ENCODE measurements at places on chromosomes 16 and 17.
A peak's percentile ranks its signal among the peaks of the same experiment; 100 is the strongest.

DNA sequence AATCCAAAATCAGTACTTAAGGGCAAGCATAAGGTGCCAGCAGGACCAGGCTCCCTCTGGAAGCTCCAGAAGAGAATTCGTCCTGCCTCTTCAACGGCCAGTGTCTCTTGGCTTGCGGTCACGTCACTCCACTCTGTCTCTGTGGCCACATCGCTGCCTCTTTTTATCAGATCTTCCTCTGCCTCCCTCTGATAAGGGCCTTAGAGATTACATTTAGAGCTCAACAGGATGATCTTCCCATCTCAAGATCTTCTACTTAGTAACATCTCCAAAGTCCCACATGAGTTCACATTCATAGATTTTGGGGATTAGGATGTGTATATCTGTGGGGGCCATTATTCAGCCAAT, 16.9 kb downstream of the MPG start:
- no peak for DNase-seq

DNA sequence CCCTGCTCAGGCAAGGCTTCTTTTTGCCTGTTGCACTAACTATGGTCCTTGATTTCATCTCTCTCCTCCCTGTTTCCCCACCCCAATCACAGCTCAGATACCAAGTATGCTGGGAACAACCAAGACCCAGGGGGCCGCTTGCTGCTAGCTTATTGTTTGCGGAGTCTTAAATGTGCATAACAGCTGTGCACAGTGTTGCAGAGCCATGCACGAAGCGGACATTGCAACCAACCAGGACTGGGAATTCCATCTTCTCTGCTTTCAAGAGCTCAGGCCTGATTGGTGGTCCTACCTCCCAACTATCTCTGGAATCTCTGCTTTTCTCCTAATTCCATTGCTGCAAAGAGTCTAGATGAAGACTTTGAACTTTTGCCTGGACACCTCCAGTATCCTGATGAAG, 281.3 kb upstream of the TNRC6C start:
- DNase-seq: no peak

DNA sequence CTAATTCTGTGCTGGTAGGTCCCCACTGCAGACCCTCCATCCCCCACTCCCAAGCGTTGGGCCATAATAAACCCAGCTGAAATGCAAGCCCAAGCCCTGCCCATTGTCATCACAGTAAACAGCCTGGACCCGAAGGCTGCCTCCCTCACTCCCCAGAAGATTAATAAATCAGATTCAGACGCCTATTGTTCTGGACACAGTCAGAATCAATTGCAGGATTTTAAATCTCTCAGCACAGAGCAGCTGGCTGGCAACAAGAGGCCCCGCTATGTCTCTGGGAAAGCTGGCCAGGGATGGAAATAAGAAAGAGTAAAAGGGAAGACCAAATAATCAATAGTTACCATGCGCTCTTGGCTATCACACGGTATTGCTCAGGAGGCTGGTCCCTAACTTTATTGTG, 93.9 kb downstream of the C17orf67 start:
- no peak for DNase-seq

DNA sequence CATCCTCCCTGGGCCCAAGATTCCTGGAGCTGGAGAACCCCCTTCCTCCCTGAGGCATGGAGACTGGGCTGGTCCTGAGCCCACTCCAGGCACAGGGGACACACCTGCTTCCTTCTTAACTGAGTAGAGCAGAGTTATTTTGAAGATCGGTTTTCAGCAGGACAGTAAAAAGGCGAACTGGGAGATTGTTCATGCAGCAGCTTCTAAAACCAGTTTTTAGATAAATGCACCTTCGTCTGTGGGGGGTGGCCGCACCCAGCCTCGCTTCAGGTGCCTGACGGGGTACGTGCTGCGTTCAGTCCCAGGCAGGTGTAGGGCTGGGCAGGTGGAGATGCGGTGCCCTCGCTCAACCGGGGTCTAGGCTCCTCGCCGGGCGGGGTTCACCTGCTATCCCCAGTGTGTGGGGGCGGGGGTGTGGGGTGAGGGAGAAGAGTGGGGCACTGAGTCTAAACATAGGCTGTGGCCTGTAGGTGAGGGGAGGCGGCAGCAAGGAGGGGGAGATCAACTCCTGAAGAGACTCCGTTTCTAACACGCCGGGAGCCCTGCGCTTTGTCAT, 69.5 kb downstream of the JPH3 start:
- DNase-seq: no peak

- peak; percentile 54 for DNase-seq
Observed at GRCh38 chr16:726438-727290, at the start of the genes CCDC78 and HAGHL. CCDC78 (minus strand) TSS chr16:726443; CDS start chr16:726367, 76 bp downstream. HAGHL (plus strand) TSS chr16:727106; CDS start chr16:727510, 404 bp downstream.

DNA sequence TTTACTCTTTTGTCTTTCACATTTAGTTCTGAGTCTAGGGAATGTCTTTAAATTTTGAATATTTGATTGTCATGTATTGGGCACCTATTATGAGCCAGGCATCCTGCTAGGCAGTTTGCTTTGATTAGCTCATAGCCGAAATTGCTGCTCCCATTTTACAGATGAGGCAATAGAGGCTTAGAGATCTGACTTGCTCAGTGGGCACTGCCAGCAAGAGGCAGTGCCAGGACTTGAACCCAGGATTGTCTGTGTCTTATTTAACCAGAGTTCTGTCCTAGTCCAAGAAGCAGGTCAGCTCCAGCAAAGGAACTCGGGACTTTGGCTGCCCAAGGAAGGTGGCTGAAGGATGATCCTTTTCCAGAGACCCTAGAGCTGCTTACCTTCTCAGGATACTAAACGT, 24.5 kb downstream of the BEAN1 start:
- no peak for DNase-seq

DNA sequence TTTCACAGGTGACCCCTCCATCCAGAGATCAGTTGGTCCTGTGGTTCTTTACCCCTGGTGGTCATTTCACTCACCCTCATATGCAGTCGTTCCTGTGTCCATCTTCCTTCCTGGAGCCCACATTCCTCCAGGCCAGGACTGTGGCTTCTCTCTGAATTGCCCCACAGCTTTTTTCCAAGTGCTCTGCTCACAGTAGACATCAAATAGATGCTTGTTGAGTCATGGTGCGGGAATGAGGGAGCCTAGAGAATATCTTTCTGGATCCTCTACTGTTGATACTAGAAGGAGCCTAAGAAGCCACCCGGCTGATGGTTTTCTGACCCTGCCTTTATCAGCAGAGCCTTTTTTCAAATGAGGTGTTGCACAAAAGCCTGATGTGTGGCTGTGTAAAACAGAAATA, 10.4 kb downstream of the USB1 start:
- DNase-seq: peak; percentile 52

All from HT1080 (cell line).